T-helper 2 cell treated with Interferon-gamma antibody and Interleukin-4, amounts not matched to agents 5 μg/mL and 100 μg/mL, for 36 hours (primary cell): ENCODE measurements at places on chromosomes 5 and 9.

DNA sequence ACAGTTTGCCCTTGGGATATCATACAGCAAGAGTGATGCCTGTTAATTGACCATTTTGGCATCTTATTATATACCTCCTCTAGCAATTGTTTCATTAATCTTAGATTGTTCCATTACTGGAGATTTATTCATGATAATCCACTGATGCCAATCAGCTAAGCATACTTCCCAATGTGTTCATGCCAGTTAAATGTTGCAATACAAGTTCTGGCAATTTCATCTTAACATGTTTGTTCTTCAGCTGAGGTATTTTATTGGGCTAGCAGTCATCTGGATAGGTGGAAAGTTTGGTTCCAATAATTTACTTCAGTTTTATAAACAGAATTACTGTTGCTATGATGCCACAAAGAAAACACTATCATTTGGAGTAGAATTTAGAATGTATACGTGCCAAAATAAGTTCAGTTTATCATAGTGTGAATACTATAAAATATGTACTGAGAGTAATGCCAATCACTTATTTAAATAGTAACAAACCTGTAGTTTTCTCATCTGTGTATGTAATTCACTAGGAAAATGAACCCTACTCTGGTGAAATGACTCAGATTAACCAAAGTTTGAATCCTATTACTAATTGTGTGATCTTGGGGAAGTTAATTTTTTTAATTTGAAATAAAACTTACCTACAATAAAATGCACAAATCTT, 27.9 kb upstream of the IL31RA start:
- no peak for DNase-seq

- DNase-seq: no peak
These were observed 39.4 kb downstream of the LURAP1L start for GRCh38 chr9:12813960-12814876.

- DNase-seq: no peak
These were observed 8.2 kb upstream of the DRD1 start for GRCh38 chr5:175452166-175452565.

DNA sequence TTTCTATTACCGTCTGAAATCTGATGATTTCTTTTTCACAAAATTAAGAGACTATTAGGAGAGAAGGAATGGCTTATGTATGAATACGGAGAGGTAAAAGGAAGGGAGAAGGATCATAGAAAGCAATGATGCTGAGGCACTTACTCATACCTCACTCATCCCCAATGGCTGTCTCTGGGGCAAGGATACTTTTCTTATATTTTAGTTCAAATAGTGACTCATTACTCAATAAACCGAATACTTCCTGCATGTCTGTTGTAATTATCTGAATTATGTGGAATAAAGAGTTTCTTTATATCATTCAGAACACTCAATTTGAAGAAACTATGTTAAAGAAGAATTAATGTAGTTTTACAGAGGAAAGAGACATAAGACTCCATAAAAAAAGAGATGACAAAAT, 284.5 kb upstream of the NUDT12 start:
- no peak for DNase-seq

DNA sequence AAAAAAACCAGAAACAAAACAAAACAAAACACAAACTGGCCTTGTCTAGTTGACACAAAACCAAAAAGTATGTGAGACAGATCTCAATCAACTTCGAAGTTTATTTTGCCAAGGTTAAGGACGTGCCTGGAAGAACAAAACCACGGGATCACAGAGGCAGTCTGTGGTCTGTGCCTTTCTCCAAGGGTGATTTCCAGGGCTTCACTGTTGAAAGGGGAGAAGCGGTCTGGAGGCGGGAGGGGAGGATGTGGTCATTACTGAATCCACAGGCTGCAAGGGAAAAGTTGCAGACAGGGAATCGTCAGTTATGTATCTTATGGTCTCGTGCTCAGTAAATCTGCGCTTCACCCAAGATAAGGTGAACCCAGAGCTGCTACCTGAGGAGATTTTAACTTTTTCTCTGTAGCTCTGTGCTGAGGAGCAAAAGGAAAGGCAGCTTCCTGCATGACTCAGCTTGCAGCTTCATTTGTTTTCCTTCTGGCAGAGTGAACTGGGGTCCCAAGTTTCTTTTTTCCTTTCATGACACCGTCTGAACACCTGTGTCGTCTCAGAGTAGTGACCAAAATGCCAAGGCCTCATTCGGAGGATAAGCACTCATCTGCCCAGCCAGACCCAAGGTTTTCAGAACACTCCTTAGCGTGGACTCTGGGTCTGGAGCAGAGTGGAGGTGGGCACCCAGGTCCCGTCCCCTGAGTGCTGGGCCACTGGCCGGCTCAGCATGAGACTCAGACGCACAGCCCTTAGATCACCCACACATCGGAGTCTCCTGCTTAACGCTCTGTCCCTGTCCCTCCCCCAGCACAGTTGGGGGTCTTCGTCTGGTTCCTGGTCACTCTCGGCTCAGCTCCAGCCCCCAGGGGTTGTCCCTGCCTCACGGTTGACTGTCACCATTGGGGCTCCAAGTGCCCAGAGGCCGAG, 25.9 kb downstream of the ROPN1L start:
- no peak for DNase-seq

GRCh38 chr5:143892908-143893307, 80.9 kb downstream of the HMHB1 start:
- DNase-seq: no peak

- no peak for DNase-seq
These were observed 73.6 kb upstream of the RPS23 start for GRCh38 chr5:82351754-82352145.

GRCh38 chr9:124263800-124264426, 6.2 kb downstream of the NEK6 start:
- DNase-seq: no peak

DNA sequence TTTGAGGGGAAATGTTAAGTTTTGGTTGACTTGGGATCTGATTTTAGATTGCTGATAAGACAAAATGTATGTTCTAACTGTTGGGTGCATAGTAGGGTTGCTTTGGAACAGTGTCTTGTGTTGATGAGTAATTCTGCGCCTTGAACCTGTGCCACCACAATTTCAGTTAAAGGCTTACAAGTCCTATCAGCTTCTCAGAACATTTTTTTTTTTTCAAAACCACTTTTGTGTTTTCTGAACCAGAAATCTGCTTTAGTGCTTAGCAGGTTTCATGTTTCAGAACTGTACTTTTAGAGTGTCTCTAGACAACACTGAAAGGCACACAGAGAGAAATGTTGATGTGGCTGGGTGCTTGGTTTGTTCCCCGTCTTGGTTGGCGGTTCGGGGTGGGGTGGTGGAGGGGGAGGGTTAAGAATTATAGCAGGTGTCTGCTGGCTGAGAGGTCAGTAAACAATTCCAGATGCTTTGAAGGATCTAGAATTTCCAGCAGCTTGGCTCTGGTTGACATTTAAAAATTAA, 84.6 kb downstream of the ANKRD55 start:
- peak; percentile 58 for DNase-seq

GRCh38 chr9:127384016-127384730, 12.8 kb upstream of the SLC2A8 start:
- no peak for DNase-seq

GRCh38 chr9:21434202-21435014, 5.8 kb upstream of the IFNA1 start:
- DNase-seq: no peak

- DNase-seq: no peak
These were observed 119.6 kb upstream of the NFIB start for GRCh38 chr9:14433351-14434157.

- peak; percentile 90 for DNase-seq
These were observed at the start of gene CDKN2AIPNL for GRCh38 chr5:134411546-134412266. TSS of gene CDKN2AIPNL (minus strand) at chr5:134411881. CDS start at chr5:134411854, 27 bp downstream.

GRCh38 chr5:82387819-82388166, 109.6 kb upstream of the RPS23 start:
- no peak for DNase-seq

DNA sequence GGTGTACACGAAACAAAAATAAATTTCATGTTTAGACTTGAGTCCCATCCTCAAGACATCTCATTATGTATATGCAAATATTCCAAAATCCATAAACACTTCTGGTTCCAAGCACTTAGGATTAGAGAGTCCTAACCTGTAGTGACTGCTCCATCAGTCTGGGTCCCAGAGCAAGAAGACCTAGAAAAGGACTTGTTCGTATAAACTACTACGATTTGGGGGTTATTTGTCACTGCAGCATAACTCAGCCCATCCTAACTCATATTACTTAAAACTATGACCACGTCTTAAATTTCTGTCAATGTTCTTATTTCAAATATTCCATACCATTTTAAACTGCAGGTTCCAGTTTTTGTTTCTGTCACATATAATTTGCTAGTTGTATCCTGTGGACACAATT, 463.0 kb downstream of the AGTPBP1 start:
- no peak for DNase-seq

DNA sequence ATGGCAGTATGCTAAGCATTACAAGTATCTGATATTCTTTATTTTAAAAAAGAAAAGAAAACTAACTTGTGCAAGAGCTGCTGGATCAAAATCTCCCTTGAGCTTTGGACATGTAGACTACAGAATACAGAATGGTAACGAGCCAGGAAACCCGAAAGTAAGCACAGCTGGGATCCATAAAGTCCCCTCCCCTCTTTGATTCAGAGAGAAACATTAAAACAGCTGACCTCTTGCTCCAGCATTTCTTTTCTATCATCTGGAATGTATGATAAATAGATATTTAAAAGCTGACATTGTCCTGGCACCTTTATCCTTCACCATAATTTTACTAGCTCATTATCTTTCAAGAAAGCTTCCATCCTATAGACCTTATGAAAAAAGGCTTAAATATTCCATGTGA, 28.2 kb upstream of the LPAR1 start:
- DNase-seq: no peak

GRCh38 chr9:32554107-32554506, 1.7 kb upstream of the TOPORS start:
- no peak for DNase-seq

- DNase-seq: peak; percentile 62
These were observed 6.2 kb upstream of the KLF9 start for GRCh38 chr9:70420441-70421271.

GRCh38 chr5:166349046-166349445, 1942.4 kb upstream of the WWC1 start:
- no peak for DNase-seq

- DNase-seq: no peak
These were observed 338.2 kb upstream of the TLE4 start for GRCh38 chr9:79233542-79233941.

- DNase-seq: no peak
These were observed 43.3 kb downstream of the DOCK8 start for GRCh38 chr9:257957-258356.

GRCh38 chr5:150517272-150518152, 9.6 kb downstream of the NDST1 start:
- DNase-seq: no peak

- no peak for DNase-seq
These were observed 192.4 kb downstream of the SEMA6A start for GRCh38 chr5:116382032-116382873.

DNA sequence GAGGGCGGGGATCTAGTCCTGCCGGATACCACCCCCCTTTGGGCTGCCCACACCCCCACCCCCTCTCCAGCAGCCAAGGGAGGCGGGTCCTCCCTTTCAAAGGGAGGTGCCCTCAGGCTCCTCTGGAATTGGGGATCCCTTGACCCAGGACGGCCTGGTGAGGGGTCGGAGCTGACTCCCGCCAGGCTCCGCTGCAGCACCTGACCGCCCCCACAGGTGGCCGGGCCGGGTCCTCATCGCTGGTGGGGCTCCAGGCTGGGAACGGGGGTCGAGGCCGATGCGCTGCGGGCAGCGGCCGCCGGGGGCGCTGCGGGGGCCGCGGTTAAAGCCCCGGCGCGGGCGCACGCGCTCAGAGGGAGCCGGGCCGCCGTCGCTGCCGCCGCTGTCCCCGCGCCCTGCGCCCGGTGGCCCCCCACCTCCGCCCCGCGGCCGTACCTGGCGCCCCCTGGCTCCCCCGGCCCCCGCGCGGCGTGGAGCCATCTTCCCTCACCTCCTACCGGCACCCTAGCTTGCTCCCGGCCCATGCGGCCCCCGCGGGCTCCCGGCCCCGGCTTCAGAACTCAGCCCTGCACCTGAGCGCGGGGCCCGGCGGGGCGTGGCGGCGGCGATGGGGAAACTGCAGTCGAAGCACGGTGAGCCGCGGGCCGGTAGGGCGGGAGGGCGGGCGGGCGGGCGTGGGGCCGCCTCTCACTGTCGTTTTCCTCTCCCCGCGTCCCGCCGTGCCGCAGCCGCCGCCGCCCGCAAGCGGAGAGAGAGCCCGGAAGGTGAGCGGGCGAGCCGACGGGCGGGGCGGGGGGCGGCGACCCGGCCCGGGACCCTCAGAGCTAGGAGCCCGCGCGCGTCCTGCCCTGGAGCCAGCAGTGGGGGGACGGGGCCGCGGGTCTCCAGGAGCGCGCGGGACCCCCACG, at the start of gene NKD2:
Gene NKD2, plus strand, starts transcription at position 352 of the 908 bp plus-strand sequence. Its CDS starts 256 bp downstream, at position 608.
- peak; percentile 53 for DNase-seq

DNA sequence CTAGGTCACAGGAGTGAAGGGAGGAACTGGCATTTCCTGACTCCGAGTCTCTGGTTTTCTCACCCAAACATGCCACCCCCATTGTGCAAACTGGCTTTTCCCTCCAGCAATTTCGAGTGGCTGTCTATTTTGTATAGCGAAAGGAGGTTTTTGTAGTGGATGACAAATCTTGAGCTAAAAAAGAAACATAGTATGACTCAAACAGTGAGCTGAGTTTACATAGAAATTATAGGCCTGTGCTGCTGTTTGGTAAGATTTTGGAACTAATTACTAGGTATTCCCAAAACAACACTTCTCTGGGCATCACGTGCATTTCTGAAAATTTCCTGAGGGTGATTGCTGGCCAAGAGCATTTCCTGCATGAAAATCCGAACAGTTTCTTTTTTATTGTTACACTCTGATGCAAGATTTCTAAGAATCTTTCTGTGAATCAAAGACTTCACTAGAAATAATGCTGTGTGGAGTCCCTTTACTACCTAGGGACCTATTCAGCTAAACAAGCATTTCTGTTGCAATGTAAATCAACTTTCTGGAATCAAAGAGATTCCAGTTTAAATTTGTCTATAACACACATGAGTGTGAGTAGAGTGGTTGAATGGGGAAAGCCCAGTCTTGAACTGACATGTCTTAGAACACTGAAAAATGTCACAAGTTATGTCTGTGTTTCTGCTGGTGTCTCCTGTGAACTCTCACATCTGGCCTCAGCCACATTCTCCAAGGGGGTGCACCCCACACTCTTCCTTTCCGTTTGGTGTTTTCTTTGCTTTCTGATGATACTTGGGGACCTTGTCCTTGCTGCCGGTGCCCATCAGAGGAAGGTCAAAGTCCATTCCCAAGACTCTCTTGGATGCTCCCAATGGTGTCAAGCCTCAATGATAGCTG, 33.3 kb upstream of the DAPK1 start:
- DNase-seq: peak; percentile 50

- no peak for DNase-seq
These were observed 8.5 kb upstream of the SNX24 start for GRCh38 chr5:122836947-122837346.

- no peak for DNase-seq
These were observed 233.1 kb downstream of the MAST4 start for GRCh38 chr5:66829358-66829674.

GRCh38 chr9:33202552-33203201, 35.5 kb upstream of the B4GALT1 start:
- DNase-seq: peak; percentile 43

- no peak for DNase-seq
These were observed 56.1 kb downstream of the TSTD2 start for GRCh38 chr9:97577051-97577450.

- DNase-seq: no peak
These were observed 128.2 kb upstream of the NFIB start for GRCh38 chr9:14441976-14442651.

GRCh38 chr9:21001581-21001980, 29.9 kb downstream of the HACD4 start:
- DNase-seq: no peak

- DNase-seq: no peak
These were observed 11.3 kb downstream of the TLE1 start for GRCh38 chr9:81678088-81678487.
